ENCODE measurements at places on chromosomes 4 and X.

DNA sequence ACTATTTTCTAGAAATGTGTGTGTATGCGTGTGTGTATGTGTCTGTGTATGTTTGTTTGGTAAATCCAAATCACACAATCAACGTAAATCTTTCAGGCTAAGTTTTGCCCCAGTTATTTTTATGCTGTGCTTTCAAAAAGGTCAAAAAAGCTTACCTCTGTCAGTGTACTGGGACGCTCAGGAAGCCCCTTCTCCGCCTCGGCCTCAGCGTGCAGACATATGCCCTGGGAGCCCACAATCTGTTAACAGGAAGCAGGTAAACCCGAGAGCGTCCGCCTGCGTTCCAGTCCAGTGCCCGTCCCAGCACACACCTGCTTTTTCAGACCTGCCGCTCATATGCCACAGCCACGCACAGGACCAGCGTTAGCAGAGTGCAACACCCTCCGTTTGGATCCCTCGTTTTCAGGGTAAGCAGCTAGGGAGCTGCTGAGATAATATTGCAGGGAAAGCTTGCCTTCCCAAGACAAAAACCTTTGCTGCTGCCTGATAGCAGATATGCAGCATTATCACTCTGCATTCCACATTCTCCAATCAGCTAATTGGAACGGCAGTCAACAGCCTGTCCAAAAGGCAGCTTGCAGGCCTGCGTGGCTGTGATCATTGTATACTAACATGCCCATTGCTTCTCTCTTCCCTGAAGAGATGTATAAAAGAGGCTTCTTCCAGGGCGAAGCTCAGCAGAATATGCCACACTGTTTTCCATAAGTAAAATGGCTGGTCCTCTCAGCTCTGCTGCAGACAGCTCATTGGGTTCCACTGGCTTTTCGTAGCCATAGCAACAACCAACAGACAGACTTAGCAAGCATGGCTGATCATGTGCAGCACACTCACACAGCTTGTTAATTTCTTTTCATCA is at the start of gene SORBS2:
TSS of gene SORBS2 (minus strand) at position 686 of the 856 bp plus-strand sequence. CDS start 121,623 bp downstream, outside the sequence.
- peak; percentile 68 for DNase-seq

GRCh38 chr4:101556842-101557241 is 209.5 kb upstream of the PPP3CA start:
- no peak for DNase-seq

DNA sequence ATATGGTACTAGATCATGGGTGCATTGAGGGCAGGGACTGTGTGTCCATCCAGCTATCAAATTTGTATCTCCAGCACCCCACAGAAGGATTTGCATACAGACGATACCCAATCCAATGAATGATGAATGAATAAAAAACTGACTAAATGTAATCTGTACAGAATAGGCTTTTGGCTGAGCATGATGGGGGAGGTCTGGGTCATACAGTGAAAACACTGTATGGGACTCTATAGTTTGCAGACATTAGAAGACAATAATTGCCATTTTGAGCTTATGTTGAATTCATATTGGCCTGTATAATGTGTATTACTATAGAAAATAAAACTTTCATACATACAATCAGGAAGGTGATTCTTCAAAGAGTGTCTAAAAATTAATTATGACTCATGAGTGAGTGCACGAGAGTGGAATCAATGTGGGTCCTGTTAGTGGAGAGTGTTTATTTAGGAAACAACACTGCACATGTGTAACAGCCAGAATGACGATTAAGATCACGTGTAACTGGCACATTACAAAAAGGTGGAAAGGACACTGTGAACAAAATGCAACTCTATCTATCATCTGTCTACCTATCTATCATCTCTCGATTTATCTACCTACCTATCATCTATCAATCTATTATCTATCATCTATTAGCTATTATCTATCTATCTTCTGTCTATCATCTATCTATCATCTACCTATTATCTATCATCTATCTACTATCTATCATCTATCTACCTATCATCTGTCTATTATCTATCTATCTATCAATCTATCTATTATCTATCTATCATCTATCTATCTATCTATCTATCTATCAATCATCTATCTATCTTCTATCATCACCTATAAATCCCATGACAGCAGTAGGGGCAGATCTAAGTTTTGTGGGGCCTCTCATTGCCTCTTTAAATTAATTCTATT is 201.3 kb downstream of the PTTG2 start:
- no peak for DNase-seq

GRCh38 chrX:110914281-110914680 is 118.7 kb upstream of the CHRDL1 start:
- no peak for DNase-seq

DNA sequence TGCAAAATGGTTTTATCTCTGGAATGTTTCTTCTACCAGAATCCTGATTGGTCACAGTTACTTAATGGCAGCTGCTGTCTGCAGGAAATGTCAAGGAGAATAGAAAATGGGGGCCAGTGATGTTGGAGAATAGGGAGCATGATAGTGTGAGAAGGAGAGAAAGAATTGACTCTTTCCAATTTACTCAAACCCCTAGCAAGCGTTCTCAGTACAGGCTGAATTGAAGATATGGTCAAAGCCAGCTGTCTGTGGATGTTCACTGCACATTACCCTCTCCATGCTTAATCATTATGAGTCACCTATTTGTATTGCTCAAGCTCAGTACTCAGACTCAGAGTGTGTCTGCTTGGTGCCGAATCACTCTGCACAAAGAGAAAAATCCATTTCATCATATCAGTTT is 57.8 kb upstream of the FAM47B start:
- DNase-seq, result no peak

DNA sequence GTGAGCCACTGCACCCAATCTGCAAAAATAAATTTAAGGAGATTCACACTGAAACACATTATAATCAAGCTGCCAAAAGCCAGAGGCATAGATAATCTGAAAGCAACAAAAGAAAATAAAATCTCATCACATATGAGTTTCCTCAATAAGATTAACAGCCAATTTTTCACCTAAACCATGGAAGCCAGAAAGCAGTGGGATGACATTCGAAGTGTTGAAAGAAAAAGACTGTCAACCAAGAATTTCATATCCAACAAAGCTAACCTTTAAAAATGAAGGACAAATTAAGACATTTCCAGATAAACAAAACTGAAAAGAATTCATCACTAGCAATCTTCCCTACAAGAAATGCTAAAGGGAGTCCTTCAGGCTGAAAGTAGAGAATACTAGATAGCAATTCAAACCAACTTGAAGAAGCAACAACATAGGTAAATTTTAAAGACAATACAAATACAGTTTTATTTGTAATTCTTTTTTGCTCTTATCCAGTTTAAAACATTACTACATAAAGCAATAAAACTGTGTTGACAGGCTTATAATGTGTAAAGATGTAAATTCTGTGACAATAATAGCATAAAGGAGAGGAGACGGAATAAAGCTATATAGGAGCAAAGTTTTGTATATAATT is 23.1 kb upstream of the KLHL8 start:
- DNase-seq, result no peak

- peak; percentile 18 for DNase-seq
Measured at GRCh38 chrX:39397561-39398199, 596.4 kb downstream of the MID1IP1 start.

- DNase-seq, result no peak
Measured at GRCh38 chr4:21032089-21032645, 331.9 kb downstream of the PACRGL start.

- DNase-seq, result peak; percentile 39
Measured at GRCh38 chrX:133249266-133250058, 31.3 kb upstream of the TFDP3 start.

- no peak for DNase-seq
Measured at GRCh38 chrX:134688839-134689238, 30.6 kb upstream of the PLAC1 start.

GRCh38 chrX:99795495-99795894 is 614.6 kb downstream of the PCDH19 start:
- no peak for DNase-seq

- peak; percentile 90 for DNase-seq
Measured at GRCh38 chrX:129125122-129125914, 398.0 kb downstream of the SMARCA1 start.

- DNase-seq, result no peak
Measured at GRCh38 chrX:108299101-108299591, 139.1 kb downstream of the COL4A6 start.

DNA sequence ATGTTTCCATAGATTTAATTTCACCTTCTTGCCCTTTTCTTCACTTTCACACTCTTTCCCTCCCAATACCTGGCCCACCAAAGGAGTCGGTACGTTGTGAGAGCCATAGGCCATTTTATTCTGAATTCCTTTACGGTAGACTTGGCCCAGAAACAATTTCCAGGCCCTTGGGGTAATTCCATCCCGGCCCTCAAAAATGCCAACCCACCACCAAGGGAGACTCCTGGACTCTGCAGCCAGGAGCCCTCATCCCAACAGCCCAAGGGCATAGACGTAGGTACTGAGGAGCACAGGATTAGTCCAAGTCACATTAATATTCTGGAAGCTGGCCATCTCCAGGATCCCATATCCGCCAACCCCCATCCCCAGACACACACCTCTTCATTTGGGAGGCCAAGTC is 102.9 kb downstream of the LIMCH1 start:
- no peak for DNase-seq

GRCh38 chrX:46961574-46962283 is 49.5 kb downstream of the JADE3 start:
- DNase-seq, result peak; percentile 85

- DNase-seq, result no peak
Measured at GRCh38 chr4:185311113-185311888, 84.4 kb downstream of the LRP2BP start.

- DNase-seq, result no peak
Measured at GRCh38 chr4:71202705-71203104, 136.1 kb upstream of the SLC4A4 start.

DNA sequence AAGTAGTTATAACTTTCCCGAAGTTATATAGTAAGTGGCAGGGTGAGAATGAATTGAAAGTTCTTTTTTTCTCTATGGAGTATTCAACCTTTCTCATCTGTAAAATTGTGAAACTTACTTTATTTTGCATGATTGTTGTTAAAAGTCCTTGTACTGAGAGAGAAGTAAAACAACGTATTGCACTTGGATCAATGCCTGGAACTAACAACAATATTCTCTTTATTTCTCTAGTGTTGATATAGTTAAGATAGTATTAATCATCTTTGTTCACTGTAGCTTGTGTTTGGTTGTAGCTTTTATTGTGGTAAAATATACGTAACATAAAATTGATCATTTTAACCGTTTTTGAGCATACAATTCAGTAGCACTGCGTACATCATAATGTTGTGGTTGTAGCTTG is 48.7 kb downstream of the STIM2 start:
- no peak for DNase-seq

DNA sequence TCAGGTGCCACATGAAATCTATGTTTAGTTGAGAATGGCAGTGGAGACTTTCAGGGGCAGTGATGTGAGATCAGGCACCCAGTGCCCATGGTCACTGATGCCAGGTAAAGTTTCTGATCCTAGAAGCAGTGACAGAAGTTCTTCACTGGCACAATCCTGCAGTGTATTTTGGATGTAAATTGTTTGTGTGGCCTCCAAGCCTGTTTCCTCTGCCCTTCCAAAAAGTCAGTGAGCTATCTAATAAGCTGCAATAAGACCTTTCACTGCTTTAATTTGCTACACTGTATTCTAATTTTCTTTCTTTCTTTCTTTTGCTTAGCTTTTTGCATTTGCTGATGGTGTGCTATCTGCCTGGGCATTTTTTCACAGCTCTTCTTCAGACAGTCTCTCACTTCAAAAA is 1348.6 kb downstream of the ADGRL3 start:
- no peak for DNase-seq

- no peak for DNase-seq
Measured at GRCh38 chrX:101977106-101977505, 45.3 kb upstream of the ZMAT1 start.

- DNase-seq, result no peak
Measured at GRCh38 chr4:155572106-155572703, 94.4 kb upstream of the GUCY1A1 start.

DNA sequence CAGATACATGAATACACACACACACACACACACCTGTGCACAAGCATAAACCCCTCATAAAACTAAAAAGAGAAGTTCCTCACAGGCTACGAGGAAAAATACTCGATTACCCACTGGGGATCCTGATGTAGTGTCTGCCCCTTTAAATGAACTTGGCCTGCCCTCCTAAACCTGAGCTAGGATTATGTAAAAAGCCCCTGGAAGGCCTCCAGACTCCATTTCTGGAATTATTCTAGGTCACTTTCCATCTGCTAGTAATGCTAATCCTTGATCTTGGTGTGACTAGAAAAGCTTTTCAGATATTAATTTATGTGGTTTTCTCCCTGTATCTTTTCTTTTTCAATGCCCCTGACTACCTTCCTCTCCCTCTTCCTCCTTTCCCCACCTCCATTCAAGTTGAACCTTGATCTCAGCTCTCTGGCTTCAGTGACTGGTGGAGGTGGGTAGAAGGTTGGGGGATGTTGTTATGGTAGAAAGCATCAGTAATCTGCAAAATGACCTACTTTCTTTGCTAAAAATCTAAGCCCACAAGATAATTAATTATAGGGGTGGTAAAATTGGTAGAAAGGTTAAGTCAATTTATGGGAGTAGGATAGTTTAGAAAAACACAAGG is 25.5 kb upstream of the ZNF330 start:
- no peak for DNase-seq

DNA sequence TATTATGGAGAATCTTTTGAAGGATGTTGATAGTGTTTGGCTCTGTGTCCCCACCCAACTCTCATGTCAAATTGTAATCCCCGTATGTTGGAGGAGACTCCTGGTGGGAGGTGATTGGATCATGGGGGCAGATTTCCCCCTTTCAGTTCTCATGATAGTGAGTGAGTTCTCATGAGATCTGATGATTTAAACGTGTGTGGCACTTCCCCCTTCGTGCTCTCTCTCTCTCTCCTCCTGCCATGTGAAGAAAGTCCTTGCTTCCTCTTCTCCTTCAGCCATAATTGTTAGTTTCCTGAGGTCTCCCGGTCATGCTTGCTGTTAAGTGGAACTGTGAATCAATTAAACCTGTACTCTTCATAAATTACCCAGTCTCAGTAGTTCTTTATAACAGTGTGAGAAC is 166.1 kb upstream of the NUDT6 start:
- no peak for DNase-seq

GRCh38 chr4:5256421-5256820 is 205.1 kb downstream of the STK32B start:
- peak; percentile 14 for DNase-seq

- no peak for DNase-seq
Measured at GRCh38 chr4:33302321-33302720, 2582.2 kb downstream of the PCDH7 start.

GRCh38 chrX:63350465-63350877 is 661 bp downstream of the SPIN4 start:
- DNase-seq, result peak; percentile 57

DNA sequence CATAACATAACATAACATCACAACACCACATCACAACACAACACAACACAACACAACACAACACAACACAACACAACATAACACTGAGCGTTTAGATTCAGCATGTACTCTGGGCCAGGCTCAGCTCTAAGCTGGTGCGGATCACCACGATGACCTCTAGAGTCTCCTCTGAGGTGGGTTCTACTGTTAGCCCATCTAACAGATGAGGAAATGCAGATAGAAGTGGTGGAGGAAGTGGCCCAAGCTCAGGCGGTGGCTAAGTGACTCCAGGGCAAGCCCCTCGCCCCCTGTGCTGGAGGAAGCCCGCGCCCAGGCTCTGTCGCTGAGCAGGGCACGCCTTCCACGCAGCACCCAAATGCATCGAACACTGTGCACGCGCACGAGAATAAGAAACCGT is 45.3 kb upstream of the CDKN2AIP start:
- no peak for DNase-seq
